ENCODE measurements at places on chromosomes 13 and 19. TPM values are rescaled to one million over a fixed set of nuclear protein-coding genes. Genes with fewer than 3 reads are reported as not detected.

DNA sequence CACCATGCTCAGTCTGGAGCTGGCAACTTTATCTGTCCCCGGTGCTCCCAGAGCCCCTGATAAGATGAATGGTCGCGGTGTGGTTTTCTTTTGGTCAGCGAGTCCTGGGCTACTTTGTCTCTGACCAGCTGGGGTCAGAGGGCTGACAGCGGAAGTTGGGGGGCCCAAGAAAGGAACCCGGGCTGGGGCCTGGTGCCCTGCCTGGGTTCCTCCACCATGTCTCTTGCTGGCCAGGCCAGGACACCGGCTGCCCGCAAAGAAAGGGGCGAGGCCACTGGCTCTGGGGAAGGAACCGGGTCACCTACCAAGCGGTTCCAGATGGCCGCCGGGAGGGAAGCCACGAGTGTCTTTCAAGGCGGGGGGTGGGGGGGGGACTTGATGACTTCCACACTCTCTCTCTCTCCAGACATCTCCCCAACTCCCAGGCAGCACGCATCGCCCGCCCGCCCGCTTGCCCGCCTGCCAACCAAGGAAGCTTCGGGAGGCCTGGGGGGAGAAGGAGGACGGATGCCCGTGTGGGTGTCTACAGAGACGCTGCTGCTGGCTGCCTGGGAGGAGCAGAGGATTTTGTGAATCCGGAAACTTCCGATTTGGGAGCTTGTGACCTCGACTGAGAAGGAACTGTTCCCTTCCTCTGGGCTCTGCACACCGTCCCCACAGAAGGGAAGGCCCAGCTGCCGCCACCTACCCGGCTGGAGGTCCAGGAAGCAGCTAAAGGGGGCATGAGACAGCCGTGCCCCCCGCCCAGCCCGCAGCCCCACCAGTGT is 1.1 kb downstream of the PIP5K1C start:
- no peak for DNase-seq
- H3K4me1 ChIP-seq: peaks cover 17% of the 10 kb centered on the region
- H3K27ac ChIP-seq: no peak overlapping the region
- no peaks in the 10 kb centered on the region for H3K36me3 ChIP-seq
- peak overlapping the region; percentile 53 for H3K4me3 ChIP-seq

DNA sequence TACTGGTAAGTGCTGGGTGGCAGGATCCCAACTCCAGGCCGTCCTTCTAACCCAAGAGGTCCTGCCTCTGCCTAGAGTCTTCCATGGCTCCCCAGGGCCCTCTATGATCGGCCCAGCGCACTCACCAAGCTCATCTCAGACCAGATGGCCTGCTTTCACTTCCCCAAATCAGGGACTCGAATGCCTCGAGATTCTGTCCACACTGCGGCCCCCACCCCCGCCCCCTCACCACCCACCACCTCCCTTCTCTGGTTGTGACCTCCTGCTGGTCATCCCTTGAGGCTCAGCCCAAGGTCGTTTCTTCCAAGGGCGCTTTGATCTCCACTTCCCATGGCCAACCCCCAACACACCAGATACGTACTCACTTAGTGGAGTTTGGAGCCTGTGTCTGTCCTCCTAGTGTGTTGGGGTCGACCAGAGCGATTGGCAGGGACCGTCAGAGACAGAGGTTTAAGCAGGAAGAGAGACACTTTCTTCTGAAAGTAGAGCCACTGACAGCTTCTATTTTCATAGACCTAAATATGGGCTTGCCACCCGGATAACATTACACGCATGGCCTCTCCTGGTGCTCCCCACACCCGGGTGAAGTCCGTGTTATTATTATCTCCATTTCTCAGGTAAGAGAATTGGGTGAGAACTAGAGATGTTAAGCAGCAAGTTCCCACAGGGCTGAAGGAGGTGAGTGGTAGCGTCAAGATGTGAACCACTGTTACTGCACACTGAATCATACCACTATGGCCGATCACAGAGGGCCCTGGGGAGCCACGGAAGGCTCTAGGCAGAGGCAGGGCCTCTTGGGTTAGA is at the start of gene FCER2:
TSS of gene FCER2 (minus strand) at position 478 of the 804 bp plus-strand sequence. CDS start 2,371 bp downstream, outside the sequence.
- DNase-seq: no peak
- no peak within 1 kb of the TSS for H3K27ac ChIP-seq
- H3K36me3 ChIP-seq: no peaks in the 10 kb centered on the region
- H3K4me1 ChIP-seq: peaks cover 28% of the 10 kb centered on the region
- no peaks in the 10 kb centered on the region for H3K27me3 ChIP-seq
- no peak within 1 kb of the TSS for H3K4me3 ChIP-seq

DNA sequence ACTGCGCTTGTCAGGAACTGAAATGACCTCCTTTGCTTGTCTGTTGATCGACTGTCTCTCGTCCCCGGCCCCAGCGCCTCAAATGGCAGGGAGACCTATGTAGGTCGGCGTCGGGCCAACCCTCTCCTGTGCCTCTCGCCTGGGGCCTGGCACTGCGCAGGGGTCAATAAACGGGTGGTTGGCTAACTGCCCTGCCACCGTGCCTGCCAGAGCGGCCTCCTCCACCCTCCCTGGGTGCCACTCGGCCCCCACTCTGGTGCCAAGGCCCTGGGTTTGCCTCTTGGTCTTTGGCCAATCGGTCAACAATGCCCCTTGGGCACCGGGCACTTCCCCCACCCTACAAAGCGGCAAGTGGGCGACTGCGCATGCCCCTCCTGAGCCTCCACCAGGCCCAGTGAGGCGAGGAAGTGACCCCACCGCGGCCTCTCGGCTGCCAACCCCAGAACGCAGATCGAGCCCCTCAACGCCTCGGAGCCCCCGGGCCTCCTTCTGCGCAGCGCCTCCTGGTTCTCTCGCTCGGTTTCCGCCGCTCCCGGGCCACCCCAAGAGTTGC is 1.1 kb downstream of the KEAP1 start:
- peak overlapping the region; percentile 79 for H3K27ac ChIP-seq
- DNase-seq: no peak
- H3K4me3 ChIP-seq: peak overlapping the region; percentile 81
- peaks cover 42% of the 10 kb centered on the region for H3K4me1 ChIP-seq

- peaks cover 20% of the 10 kb centered on the region for H3K27me3 ChIP-seq
- H3K4me3 ChIP-seq: peak overlapping the region; percentile 48
- DNase-seq: no peak
- H3K27ac ChIP-seq: no peak overlapping the region
- peaks cover 41% of the 10 kb centered on the region for H3K4me1 ChIP-seq
Observed at GRCh38 chr19:49150106-49150943, 4.9 kb downstream of the HRC start.

GRCh38 chr19:31386806-31387205 is 37.6 kb upstream of the TSHZ3 start:
- H3K27me3 ChIP-seq: no peaks in the 10 kb centered on the region
- no peak for DNase-seq
- H3K4me1 ChIP-seq: no peaks in the 10 kb centered on the region
- H3K4me3 ChIP-seq: no peak overlapping the region

- H3K4me3 ChIP-seq: no peak overlapping the region
- no peaks in the 10 kb centered on the region for H3K4me1 ChIP-seq
- no peak overlapping the region for H3K27ac ChIP-seq
- DNase-seq: no peak
Observed at GRCh38 chr13:57588639-57589038, 42.9 kb upstream of the PCDH17 start.

GRCh38 chr19:10450191-10450852 is 30.0 kb downstream of the PDE4A start:
- no peak for DNase-seq
- no peaks in the 10 kb centered on the region for H3K27me3 ChIP-seq
- H3K4me1 ChIP-seq: no peaks in the 10 kb centered on the region
- no peak overlapping the region for H3K27ac ChIP-seq

- DNase-seq: no peak
- no peaks in the 10 kb centered on the region for H3K27me3 ChIP-seq
- H3K27ac ChIP-seq: no peak overlapping the region
Observed at GRCh38 chr19:55495646-55496349, 7.6 kb downstream of the SSC5D start.

DNA sequence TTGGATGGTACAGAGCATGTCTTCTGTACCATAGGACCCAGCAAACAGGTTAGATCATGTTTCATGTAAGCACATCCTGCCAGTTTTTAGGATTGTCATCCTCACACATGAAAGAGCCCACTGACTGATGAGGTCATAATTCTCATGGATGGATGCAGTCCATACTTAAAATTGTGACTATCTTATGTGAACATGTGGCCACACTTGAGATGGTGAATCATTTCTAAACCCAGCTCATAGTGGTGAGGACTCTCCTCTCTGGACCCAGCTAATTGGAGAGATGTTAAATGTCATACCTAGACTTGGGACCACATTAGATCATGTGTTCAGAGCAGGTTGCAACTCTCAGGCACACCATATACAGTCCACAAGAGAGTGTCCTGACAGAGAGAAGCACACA is 24.8 kb upstream of the ZNF254 start:
- no peaks in the 10 kb centered on the region for H3K27me3 ChIP-seq
- H3K27ac ChIP-seq: no peak overlapping the region
- H3K4me3 ChIP-seq: no peak overlapping the region

- DNase-seq: no peak
- no peak overlapping the region for H3K4me3 ChIP-seq
- no peaks in the 10 kb centered on the region for H3K4me1 ChIP-seq
Observed at GRCh38 chr19:38194061-38194701, 29.8 kb downstream of the DPF1 start.

GRCh38 chr19:35693422-35693821 is 10.9 kb upstream of the ZBTB32 start:
- no peak for DNase-seq
- H3K27me3 ChIP-seq: no peaks in the 10 kb centered on the region
- no peaks in the 10 kb centered on the region for H3K4me1 ChIP-seq
- no peak overlapping the region for H3K4me3 ChIP-seq
- no peaks in the 10 kb centered on the region for H3K36me3 ChIP-seq

DNA sequence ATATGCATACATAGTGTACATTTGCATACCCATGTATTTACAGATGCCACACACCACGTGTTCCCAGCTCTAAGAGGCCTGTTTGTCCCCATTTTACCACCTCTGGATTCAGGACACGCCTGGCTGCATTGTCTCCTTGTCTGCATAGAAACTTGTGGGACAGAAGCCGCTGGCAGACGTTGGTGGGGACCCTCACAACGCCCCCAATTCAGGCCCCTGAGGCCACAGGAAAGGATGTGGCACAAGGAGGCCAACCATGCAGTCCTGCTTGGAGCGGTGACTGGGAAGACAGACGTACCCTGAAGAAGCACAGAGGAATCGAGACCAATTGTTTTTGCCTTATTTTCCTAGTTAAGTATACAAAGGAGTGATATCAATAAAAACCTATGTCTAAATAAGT is 96.1 kb downstream of the ANKRD10 start:
- no peak overlapping the region for H3K27ac ChIP-seq
- no peak overlapping the region for H3K4me3 ChIP-seq
- DNase-seq: no peak
- H3K4me1 ChIP-seq: peaks cover 5% of the 10 kb centered on the region
- H3K27me3 ChIP-seq: no peaks in the 10 kb centered on the region
- H3K36me3 ChIP-seq: no peaks in the 10 kb centered on the region

GRCh38 chr13:92560883-92561282 is 665.7 kb upstream of the GPC6 start:
- H3K4me1 ChIP-seq: no peaks in the 10 kb centered on the region
- H3K27me3 ChIP-seq: no peaks in the 10 kb centered on the region
- DNase-seq: no peak
- no peak overlapping the region for H3K4me3 ChIP-seq
- no peaks in the 10 kb centered on the region for H3K36me3 ChIP-seq

- H3K27me3 ChIP-seq: no peaks in the 10 kb centered on the region
- peak overlapping the region; percentile 96 for H3K27ac ChIP-seq
- peaks cover 45% of the 10 kb centered on the region for H3K36me3 ChIP-seq
Observed at GRCh38 chr19:5623397-5624017, 624 bp downstream of the SAFB start.

DNA sequence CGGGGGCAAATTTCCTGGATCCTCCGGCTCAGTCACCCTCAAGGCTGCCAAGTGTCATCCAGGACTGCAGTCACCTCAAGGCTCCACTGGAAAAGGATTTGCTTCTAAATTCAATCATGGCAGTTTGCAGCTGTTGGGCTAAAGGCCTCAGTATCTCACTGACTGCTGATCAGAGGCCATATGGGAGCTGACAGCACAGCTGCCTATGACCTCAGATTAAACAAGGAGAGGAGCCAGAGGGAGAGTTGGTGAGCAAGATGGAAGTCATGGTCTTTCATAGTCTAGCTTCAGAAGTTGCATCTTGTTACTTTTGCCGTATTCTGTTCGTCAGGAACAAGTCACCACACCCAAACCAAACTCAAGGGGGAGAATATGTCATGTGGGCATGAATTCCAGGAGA is 849.7 kb downstream of the UQCRFS1 start:
- H3K36me3 ChIP-seq: no peaks in the 10 kb centered on the region
- no peak overlapping the region for H3K27ac ChIP-seq
- no peak overlapping the region for H3K4me3 ChIP-seq
- DNase-seq: no peak

- no peak for DNase-seq
- H3K4me3 ChIP-seq: no peak overlapping the region
- no peaks in the 10 kb centered on the region for H3K36me3 ChIP-seq
- H3K27me3 ChIP-seq: no peaks in the 10 kb centered on the region
Observed at GRCh38 chr13:111663505-111663904, 343.1 kb downstream of the TEX29 start.

- peaks cover 82% of the 10 kb centered on the region for H3K4me1 ChIP-seq
- H3K27me3 ChIP-seq: no peaks in the 10 kb centered on the region
- no peak for DNase-seq
- no peak overlapping the region for H3K4me3 ChIP-seq
Observed at GRCh38 chr19:13984186-13984585, 21.9 kb downstream of the RFX1 start.

DNA sequence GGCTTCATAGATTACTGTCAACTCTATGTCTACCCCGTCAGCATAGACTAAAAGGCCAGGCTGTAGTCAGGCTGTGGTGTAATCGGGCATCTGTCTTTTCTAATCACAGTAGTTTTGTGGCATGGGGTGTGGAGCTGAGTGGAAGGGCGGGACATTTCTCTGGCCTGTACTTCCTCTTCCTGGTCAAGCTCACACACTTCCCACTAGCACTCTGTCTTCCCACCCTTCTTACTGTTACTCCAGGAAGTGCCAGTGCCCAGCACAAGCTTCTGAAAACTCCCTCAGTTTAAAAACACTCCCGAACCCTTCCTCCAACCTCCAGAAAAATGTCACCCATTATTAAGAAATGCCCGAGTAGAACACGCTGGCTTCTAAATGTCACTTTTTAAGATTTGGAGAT is 229.8 kb downstream of the KLF5 start:
- H3K4me3 ChIP-seq: no peak overlapping the region
- H3K4me1 ChIP-seq: no peaks in the 10 kb centered on the region
- H3K27me3 ChIP-seq: no peaks in the 10 kb centered on the region
- no peaks in the 10 kb centered on the region for H3K36me3 ChIP-seq

The PRX gene
- 0.22 TPM for polyA plus RNA-seq

The FZR1 gene
- polyA plus RNA-seq: 9.1 TPM

The B3GNT8 gene
- polyA plus RNA-seq: 0.45 TPM

The SLC10A2 gene
- not detected for polyA plus RNA-seq

The PCSK4 gene
- polyA plus RNA-seq: 0.08 TPM

Measured in CD4-positive, CD25-positive, alpha-beta regulatory T cell (primary cell).